ENCODE measurements at places on chromosomes 12 and 14. TPM values are rescaled to one million over a fixed set of nuclear protein-coding genes. Genes with fewer than 3 reads are reported as not detected.

GRCh38 chr14:88975043-88975830, 150.8 kb downstream of the TTC8 start:
- DNase-seq, result no peak

DNA sequence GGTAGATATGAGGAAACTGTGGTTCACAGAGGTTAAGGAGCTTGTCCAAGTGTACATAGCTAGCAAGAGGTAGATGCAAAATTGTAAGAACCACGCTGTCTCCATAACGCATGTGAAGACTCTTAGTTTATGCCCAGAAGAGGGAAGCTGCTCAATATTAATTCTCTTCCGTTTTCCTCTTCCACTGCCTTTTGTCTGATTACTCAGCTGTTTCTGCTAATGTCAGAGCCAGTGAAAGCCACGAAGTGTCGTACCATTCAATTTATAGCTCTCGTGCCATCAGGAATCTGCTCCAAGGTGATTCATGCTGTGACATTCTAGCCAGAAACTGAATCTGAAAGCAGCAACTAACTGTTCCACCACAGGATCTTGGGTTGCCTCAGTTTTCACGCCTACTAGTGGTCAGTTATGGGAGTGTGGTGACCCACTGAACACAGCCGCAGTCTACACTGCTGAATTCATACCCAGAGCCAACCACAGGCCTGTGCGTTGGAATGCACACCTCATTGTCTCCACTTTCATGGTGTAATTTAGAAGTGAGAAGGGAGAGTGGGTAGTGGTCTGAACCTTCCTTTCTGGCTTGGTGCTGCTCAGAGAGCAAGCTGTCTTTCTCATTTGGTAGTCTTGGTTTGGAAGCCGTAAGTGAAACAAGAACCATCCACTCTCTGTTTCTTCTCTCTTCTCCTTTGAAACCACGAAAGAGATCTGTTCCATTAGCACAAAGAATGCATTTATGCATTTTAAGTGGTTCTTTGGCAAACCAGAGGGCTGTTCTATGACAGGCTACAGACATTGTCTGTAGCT, 74.2 kb upstream of the NAP1L1 start:
- peak; percentile 93 for DNase-seq

- DNase-seq, result peak; percentile 88
Measured at GRCh38 chr12:2959192-2959504, at the start of gene TEAD4. TSS of gene TEAD4 (plus strand) at chr12:2959397.

Gene MAP3K12
- 36.5 TPM for total RNA-seq

Gene GIT2
- 23.4 TPM for total RNA-seq

Gene AP1G2
- 3.9 TPM for total RNA-seq
